ENCODE measurements at places on chromosomes 11 and 22.

- no peak for DNase-seq
Observed at GRCh38 chr11:130448416-130449309, at the start of gene ADAMTS15. ADAMTS15 (plus strand) TSS chr11:130448645; CDS start chr11:130448974, 329 bp downstream.

GRCh38 chr11:86749376-86749775 is 51.0 kb upstream of the PRSS23 start:
- DNase-seq = no peak

GRCh38 chr11:113373981-113374560 is 13.5 kb upstream of the ANKK1 start:
- no peak for DNase-seq

- no peak for DNase-seq
Observed at GRCh38 chr11:40246983-40247382, 1212.5 kb downstream of the LRRC4C start.

DNA sequence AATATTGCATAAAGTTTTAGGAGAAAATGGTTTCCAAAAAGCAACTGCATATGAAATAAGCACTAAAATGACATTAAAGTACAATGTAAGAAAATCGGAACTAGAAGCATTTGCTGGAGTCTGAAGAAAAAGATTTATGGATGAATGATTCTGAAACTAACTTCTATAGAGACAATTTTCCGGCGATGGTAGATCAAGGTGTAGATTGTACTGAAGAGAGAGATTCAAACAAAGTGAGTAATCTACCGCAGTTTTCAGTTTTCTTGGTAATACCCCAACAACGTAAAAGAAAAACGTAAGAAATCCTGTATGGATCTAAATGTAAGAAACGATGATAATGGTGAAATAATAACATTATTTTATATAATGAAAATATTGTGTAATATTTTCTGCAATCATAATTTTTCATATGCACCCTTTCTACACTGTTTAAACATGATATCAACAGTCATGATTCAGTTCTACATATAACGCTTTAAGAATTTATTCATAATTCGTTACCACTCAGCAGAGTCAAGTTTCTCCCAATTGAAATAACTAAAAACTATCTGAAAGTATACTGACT is 1.8 kb upstream of the CDPF1 start:
- DNase-seq = no peak

- no peak for DNase-seq
Observed at GRCh38 chr11:79600711-79601110, 159.9 kb upstream of the TENM4 start.

Measured in stimulated activated CD8-positive, alpha-beta memory T cell treated with anti-CD3 and anti-CD28 coated beads, Interleukin-4, amount 100 ng/mL, for 1 hour (primary cell).